ENCODE measurements at places on chromosomes 5 and 9.
A peak's percentile ranks its signal among the peaks of the same experiment; 100 is the strongest.

GRCh38 chr5:67495072-67495471, 298.5 kb upstream of the CD180 start:
- no peak for DNase-seq

DNA sequence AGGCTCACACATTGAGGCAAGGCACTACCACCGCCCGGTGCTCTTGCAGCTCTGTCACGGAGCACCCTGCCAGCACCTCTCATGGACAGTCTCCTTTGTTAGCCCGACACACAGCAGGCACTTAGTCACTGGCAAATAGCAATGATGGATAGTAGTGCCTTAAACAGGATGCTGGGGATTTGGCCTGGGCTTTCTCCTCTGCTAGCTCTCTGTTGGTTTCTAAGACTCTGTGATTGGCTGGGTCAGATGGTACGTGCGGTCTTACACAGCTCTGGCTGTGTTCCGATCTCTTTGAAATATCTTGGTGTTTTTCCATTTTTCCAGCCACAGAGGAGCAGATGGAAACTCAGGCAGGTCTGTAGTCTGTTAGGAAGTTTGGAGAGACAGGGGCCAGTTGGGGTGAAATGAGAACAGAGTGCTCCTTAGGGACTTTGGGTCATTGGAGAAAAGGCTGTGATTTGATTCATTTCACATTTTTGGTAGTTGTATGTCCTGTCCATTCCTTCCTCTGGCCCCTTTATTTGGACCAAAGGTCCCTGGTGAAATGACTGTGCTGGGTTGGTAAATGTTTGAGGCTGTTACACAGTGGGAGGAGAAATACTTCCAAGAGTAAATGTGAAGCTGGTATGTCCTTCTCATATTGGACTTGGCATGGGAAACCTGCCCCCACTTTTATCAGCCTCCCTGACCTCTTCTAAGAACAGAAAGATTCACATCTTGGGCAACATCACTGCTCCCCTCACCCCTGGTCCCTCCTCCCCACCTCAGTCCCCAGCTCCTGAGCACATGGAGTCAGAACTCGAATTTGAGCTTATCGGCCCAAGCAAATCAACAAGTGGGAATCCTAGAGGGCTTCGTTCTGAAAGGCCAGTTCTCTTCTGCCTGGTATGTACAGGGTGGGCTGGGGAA, 3.4 kb downstream of the SMIM3 start:
- no peak for DNase-seq

- no peak for DNase-seq
These were observed 2.5 kb upstream of the KDM3B start for GRCh38 chr5:138349852-138350562.

DNA sequence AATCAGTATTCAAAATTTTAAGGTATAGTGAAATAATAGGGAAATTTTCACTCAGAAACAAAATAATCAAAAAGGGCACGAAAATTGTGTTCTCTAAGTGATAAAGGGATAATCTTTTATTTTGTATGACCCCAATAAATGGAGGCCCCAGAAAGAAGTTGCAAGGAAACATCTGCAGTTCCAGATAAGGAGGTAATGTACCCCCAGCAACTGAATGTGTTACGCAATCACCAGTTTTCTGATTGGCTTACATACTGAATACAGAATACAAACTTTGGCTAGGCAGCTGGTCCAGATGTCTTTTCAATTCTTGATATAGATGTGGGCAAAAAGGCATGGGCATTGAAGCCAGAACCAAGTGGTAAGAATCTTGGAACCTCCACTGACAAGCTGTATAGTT, 1.7 kb upstream of the TOPORS start:
- DNase-seq, result no peak

GRCh38 chr9:22165144-22165543, 156.0 kb upstream of the CDKN2B start:
- no peak for DNase-seq

DNA sequence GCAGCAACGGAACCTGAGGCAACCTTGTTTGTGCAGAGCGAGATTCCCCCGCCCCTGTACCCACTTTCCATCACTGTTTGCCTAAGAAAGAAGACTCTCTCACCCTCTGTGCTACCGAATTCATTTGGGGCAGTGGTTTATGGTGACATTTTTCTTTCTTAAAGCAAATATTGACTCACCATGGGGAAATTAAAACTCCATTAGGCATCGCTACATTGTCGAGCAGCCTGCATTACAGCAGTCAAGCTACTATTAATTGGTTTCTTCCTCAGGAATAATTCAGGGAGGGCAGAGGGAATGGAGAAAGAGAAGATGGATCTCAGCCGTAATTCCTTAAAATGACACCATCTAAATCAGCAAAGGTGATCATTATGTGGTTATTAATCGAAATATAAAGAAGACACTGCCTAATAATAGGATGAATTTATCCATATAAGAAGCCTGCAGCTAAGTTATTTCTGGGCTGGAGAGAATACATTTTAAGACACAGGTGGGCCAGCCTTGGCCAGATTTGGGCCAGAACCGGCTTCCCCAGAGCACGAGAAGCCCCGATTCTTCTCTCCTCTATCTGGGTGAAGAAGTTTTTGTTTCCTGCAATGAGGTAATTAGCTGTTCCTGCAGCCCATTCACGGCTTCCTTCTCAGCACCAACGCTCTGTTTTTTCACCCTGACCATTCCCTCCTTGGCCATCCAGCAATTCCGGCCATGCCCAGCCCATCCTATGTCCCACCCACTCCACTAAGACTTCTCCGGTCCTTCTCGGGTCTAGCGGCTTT, 16.8 kb downstream of the CFAP77 start:
- no peak for DNase-seq

DNA sequence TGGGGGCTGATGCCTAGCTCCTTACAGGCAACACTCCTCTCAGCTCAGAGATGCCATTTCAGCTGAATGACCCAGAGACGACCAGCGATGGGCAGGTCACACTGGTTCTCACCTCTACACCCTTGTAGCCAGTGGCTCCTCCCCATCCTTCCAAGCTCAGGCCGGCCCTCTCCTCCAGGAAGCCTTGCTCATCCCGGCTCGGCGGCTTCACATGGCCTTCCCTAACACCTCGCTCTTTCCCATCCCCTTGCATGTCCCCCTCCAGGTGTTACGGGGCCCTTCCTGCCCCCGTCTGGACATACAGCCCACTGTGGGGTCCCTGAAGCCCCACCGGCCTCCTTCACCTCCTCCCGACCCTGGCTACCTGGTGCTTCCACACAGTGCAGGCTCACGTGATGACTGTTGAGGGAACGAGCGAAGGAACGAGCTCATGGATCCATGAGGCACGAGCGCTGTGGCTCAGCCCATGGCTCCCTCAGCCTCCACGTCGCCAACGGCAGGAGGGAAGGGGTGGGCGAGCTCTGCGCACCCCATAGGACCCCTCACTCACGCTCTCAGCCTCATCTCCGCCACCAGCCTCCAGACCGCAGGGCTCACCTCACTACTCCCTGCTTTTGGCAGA, 45.7 kb downstream of the SARDH start:
- DNase-seq, result no peak

DNA sequence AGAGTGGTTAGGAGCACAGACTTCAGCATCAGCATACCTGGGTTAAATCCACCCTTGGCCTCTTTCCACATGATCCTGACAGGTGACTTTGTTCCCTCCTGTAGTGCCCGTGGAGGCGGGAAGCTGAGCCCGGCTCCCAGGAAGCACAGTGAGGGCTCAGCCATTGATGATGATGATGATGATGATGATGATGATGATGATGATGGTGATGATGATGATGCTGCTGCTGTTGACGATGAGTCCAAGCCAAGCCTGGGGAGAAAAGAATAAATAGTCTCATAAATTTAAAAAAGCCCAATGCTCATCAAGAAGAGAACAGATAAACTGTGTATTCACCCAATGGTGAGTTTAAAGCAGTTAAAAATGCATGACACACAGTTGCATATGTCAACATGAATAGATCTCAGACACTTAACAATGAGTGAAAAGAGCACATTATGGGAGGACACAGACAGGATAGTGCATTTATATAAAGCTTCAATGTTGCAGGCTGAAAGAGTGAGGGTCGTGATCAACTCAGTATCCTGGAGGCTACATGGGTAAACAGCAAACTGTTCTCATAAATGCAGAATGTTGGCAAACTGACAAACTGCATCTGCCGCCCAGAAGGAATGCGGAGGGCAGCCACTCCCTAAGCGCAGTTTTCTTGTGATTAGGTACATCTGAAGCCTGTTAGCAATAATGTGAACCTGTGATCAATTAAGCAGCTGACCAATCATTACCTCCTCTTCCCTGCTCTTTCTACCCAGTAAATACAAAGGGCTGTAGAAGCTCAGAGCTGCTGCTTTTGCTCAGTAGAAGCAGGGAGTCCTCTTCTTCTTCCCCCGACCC, 11.7 kb upstream of the CFAP157 start:
- no peak for DNase-seq

DNA sequence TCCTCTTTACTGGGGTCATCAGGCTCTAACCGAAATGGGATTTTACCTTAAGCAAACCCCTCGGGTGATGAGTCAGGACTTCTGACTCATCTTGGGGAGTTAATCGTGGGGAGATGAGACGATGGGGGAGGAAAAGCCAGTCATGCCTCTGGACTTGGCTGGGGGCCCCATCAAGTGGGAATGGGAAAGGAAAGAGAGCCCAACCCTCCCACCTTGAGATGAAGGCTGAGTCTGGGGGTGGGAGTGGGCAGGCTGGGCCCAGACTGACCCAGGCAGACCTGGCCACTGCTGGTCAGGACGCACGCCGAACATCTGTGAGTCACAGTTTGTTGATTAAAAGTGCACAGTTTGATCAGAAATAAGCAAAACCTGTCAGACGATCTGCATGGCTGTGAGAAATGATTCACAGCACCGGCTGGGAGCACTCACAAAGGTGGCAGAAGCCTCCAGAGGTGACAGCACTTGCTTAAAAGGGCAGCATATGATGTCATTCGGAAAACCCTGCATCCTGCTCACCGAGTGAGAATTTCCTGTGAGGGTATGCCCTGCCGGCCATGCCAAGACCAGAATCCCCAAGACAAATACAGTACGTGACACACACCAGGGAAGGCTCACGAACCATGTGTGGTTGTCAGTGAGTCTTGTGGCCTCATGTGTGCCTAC, 50.0 kb upstream of the SLC25A51 start:
- no peak for DNase-seq

DNA sequence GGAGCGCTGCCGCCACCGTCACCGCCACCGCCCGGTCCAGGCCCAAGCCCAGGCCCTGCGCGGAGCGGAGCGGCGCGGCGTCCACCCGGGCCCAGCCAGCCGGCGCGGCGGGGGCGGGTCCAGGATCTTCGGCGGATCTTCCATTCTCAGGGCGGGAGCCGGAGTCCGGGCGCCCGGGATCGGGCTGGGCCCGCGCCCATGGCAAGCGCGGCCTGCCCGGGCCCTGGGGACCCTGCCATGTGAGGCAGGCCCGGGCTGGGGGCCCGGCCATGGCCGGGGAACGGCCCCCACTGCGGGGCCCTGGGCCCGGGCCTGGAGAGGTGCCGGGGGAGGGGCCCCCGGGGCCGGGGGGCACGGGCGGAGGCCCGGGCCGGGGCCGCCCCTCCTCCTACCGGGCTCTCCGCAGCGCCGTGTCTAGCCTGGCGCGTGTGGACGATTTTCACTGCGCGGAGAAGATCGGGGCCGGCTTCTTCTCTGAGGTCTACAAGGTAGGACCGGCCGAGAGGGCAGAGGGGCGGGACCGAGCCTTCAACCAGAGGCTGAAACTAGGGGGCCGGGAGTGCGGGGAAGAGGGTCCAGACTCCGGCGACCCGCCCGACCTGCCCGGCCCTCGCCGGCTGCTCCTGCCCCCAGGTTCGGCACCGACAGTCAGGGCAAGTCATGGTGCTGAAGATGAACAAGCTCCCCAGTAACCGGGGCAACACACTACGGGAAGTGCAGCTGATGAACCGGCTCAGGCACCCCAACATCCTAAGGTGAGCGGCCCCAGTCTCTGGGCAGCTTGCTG, 482 bp downstream of the TESK1 start:
- DNase-seq, result no peak

DNA sequence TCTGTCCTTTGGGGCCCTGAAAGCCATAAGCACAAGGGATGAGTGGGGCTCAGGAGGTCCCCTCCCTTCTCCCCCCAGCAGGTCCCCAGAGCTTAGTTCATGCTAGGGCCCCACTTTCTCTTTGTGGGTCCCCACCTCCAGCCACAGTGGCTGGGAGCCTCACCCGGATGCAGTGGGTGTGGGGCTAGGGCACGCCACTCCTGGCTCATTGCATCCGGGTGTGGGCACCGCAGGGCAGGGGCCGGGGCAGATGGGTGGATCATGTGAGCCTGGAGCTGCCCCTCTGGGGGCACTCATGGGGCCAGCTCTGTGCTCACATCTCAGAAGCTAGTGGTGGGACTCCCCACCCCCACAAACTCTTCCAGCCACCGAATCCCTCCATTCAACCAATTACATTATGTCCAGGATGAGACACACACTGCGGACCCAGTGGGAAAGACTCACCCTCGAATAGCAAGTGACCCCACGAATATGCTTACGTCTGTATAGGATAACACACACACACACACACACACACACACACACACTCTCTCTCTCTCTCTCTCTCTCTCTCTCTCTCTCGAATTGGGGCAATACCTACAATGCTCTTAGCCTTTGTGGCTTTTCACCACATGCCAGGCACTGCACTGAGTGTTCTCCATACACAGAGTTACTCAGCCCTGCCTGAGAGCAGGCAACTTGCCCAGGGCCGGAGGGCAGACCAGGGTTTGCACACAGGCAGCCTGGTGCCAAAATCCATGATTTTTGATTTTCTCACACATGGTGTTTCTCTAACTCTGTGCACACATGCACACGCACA, 16.8 kb upstream of the PHYKPL start:
- DNase-seq, result peak; percentile 47

DNA sequence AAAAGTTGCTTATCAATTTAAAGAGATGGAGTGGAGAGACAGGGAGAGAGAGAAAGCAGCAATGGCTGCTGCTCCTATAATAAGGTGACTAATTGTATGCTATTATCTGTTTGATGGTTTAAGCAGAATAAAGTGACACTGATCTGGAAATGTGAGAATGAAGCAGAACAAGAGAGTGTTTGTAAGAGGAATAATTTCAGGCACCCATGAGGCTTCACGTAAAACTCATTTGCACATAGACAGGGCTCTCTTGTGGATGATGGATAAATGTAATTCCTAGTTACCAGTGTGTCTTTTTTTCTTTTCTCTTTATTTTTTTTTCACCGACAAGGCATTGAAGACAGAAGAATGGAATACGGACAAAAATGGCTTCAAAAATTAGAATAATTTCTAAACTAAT, 228.8 kb upstream of the TYRP1 start:
- no peak for DNase-seq

GRCh38 chr9:93136011-93136440, 2.0 kb upstream of the NINJ1 start:
- DNase-seq, result no peak

Measured in GDM1 (cell line).